ENCODE measurements at places on chromosomes 4 and X.

DNA sequence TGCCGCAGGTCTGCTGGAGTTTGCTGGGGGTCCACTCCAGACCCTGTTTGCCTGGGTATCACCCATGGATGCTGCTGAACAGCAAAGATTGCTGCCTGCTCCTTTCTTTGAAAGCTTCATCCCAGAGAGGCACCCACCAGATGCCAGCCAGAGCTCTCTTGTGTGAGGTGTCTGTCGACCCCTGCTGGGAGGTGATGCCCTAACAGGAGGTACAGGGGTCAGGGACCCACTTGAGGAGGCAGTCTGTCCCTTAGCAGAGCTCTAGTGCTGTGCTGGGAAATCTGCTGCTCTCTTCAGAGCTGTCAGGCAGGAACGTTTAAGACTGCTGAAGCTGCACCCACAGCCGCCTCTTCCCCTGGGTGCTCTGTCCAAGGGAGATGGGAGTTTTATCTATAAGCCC, 162.7 kb downstream of the NAF1 start:
- DNase-seq = no peak

- DNase-seq = peak; percentile 42
These were observed 13.7 kb downstream of the LINC00632 start for GRCh38 chrX:140723121-140723715.

GRCh38 chr4:24805067-24805466, 9.7 kb downstream of the SOD3 start:
- DNase-seq = no peak

- no peak for DNase-seq
These were observed 10.7 kb downstream of the KLHL8 start for GRCh38 chr4:87209696-87210095.

- peak; percentile 54 for DNase-seq
These were observed 121.0 kb upstream of the STOX2 start for GRCh38 chr4:183783991-183784553.

DNA sequence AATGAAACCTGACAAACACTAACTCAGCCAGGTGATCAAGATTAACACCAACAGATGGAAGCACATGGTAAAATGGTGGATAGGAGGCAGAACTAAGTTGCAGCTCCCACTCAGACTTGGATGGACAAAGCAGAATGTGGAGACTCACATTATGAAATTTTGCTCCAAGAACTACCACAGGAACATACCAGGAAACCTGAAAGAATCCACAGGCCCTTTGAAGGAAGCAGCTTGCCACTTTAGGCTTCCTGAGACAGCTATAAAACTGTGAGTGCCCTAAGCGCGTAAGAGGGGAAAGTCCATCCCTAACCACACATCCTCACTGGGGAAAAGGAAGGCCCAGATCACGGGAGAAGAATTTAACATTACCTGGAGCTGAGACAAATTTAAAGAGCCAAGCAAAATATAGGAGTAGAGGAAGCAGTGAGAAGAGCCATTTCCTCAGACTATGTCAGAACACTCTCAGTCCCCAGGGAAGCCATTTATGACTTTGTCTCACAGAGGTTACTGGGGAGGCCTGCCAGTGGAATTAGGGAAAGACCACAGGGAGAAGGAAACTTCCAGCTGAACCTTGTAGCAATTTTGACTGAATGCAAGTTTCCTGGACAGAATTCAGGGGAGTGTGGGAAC, 224.5 kb downstream of the TEX13C start:
- peak; percentile 3 for DNase-seq

- peak; percentile 12 for DNase-seq
These were observed 14.2 kb upstream of the PABPC4L start for GRCh38 chr4:134215620-134216344.

DNA sequence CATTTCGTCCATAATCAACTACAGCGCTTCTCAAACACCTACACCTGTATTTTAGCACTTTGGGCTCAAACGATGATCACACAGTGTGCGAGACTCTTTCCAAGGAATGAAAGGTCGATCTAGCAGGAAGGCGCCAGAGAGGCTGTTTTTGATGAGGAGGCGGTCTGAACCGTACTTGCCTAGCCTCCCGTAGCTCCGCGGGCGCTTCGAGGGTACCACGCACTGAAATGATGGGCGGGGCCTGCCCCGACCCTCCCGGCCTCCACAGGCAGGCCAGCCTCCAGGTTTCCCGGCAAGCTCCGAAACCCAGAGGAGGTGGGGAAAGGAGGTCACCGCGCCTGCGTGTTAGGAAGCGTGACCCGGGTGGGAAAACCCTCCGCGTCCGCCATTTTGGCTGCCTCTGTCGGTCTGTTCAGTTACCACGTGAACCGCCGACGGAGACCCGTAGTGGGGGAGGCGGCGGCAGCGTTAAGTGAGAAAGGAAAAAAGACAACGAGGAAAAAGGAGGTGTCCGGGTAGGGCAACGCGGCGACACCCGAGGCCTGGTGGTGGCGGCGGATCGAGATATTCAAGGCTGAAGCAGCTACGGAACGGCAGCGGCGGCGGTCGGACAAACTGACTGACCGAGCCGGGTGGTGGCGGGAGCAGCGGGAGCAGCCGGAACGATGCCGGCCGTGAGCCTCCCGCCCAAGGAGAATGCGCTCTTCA, at the start of gene NAA15:
TSS of gene NAA15 (plus strand) at position 393 of the 708 bp plus-strand sequence. CDS start at position 666, 273 bp downstream.
- DNase-seq = peak; percentile 98

GRCh38 chr4:153467897-153468262, 1.7 kb downstream of the TMEM131L start:
- DNase-seq = no peak

DNA sequence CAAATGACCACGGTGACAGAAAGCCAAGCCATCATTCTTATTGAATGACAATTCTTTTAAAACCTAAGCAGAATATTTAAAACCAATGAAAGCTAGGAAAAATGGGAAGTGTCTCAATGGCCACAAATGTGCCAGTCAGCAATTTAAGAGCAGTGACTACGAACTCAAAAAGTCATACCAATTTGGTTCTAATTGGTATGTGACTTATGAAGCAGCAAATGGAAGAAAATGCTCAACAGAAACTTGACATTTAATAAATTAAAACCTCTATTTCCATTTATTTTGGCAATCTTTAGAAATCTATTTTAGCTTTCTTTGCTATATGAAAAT, 25.7 kb upstream of the BCLAF3 start:
- DNase-seq = no peak

DNA sequence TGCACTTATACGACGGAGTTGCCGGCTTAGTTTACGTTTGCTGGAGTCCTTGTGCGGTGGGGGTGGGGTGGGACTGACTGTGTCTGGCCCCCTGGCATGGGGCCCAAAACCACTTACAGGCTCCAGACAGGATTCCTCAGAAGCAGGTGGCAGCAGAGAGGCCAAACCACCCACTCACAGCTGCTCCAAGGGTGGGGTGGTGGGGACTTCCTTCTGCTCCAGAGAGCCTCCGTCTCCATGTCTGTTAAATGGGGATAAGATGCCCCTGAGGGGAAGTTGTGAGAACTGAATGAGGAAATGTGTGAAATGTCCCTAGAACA, 36.7 kb downstream of the PSAPL1 start:
- peak; percentile 79 for DNase-seq

DNA sequence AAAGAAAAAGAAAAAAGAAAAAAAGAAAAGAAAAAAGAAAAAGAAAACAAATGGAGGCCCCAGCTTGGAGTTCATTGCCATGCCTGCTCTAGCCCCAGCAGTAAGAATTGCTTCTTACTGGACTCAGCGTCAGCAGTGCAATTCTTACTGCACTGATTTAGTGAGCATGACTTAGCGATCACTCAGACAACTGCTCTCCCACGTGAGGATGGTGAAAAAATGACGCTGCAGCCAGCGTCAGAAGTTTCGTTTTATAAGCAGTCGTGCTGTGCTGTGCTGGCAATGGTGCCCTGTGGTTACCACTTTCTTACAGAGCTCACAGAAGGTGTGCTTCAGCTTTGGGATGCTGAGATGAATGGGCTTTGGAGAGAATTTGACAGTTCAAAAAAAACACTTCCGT, 68.3 kb upstream of the DDX3X start:
- peak; percentile 52 for DNase-seq

DNA sequence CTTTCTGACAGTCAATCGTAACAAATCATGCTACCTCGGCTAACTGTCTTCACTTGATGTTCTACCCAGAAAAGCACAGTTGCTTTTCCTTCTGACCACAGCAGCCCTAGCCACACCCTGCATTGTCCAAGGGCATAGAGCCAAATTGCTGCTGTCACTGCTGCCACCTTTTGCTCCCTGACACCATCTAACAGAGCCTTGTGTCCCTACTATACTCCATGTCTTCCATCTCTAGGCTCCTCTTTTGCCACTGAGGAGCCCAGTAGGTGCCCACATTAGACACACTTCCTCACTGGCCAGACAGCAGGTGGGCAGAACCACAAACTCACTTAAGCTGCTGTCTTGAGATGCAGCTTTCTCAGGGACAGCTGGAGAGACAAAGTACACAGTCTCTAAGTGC, 91.4 kb downstream of the ANXA3 start:
- DNase-seq = no peak

- DNase-seq = no peak
These were observed 637.8 kb upstream of the GRIA3 start for GRCh38 chrX:122546269-122546668.

GRCh38 chrX:75181721-75182120, 25.6 kb upstream of the ABCB7 start:
- no peak for DNase-seq

DNA sequence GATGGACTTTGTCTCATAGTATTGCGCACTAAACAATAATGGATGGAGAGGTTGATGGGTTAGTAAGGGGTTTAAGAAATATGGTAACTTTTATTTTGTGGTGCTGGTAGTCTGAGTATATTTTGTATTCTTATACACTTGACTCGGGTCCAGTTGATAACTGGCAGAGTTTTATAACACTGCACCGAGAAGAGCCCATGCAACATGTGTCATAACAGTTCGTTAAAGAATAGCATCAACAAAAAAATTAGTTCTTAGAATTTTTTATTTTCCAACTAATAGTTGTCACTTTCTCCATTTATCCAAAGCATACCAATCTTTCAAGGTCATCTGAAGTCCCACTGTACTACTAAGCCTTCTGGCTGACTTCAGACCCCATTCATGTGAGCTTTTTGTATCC, 175.1 kb downstream of the SOWAHB start:
- DNase-seq = no peak

DNA sequence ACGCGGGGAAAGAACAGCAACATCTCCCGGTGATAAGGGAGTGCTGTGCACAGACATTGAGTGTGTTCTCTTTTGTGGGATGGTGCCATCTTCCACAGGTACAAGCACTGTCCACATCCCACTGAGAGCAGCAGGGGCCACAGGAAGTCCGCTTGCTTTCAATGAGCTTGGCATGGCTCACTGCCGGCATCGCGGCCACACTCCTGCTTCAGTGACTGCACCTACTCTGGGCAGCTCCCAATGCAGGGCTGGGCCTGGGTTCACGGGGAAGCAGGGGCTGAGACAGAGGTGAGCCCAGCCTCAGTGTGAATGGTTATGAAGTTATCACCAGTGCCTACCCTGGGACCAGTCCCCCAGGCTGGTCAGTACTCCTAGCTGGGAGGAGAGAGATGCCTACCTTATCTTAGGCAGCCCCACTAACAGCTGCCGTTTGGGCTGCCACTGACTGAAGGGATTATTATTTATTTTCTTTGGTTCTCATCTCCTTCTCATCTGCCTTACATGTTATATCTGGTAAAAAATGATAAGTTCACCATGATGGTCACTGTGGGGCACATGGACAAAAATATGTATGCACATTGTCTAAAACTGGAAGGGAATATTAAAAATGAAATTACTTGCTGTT, 99.2 kb downstream of the MGST2 start:
- DNase-seq = no peak

DNA sequence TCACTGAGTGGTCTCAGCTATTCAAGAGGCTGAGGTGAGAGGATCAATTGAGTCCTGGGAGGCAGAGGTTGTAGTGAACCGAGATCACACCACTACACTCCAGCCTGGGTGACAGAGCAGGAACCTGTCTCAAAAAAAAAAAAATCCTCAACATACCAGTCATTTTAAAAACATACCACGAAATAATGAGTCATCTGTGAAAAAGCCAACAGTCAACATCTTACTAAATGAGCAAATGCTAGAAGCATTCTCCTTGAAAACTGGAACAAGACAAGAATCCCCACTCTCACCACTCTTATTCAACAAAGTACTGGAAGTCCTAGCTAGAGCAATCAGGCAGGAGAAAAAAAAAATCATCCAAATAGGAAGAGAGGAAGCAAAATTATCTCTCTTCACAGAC, 104.0 kb upstream of the ARHGEF9 start:
- DNase-seq = peak; percentile 4

- no peak for DNase-seq
These were observed 19.8 kb upstream of the MPC1L start for GRCh38 chrX:40603446-40603845.

- DNase-seq = no peak
These were observed 135.7 kb downstream of the GPC3 start for GRCh38 chrX:133849676-133850075.

GRCh38 chr4:142539796-142540482, 306.2 kb downstream of the INPP4B start:
- no peak for DNase-seq

DNA sequence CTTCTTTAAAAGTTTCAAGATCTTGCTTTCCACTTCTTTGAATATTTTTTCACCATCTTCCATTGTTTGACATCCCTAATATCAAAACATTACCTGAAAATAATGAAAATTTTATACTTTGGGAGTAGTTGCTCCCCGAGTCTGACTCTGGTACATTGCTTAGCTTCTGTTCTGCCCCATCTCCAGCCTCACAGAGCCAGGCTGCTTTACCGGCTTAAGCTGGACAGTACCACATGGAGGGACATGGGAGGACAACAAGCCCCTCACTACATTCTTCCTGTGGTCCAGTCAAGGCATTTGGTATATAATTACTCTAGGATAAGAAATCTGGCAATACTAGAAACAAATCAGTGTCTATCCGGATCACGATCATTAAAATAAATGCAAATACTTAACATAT, 60.2 kb downstream of the UGT8 start:
- DNase-seq = no peak

GRCh38 chrX:1727531-1728027, 112.7 kb downstream of the ASMT start:
- DNase-seq = peak; percentile 74

- peak; percentile 67 for DNase-seq
These were observed 38.7 kb downstream of the SPATA4 start for GRCh38 chr4:176156656-176157055.

DNA sequence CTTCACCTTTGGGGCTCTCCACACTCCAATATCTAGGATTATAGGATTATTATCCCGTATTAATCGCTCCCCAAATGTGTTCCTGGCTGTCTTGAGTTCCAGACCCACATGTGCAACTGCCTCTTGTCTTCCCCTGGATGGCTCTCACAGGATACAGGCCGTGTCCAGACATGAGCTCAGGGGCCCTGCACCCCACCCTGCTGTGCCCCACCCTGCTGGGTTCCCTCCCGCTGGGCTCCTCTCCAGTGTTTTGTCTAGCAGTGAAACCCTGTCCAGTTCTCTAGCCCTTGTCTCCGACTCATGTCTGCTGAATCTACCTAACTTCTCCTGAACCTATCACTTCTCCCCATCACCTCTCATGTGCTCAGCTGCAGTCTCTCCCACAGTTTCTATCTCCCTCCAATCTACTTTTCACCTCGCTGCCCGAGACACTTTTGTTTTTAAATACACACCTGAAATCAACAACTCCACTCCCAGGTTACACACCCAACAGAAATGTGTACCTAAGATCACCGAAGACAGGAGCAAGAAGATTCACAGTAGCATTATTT, 2.0 kb downstream of the RNF212 start:
- no peak for DNase-seq

GRCh38 chrX:69256291-69256565, 91.0 kb upstream of the PJA1 start:
- no peak for DNase-seq

GRCh38 chrX:67612231-67612630, 68.4 kb downstream of the AR start:
- DNase-seq = peak; percentile 13
